ENCODE measurements at places on chromosomes 7 and 10.

GRCh38 chr7:35467456-35467978, 213.6 kb upstream of the TBX20 start:
- no peak for DNase-seq

GRCh38 chr10:100531761-100532160, 2.1 kb upstream of the NDUFB8 start:
- no peak for DNase-seq

GRCh38 chr7:44261240-44261639, 60.5 kb downstream of the YKT6 start:
- no peak for DNase-seq

- no peak for DNase-seq
These were observed 73.1 kb upstream of the RPA3 start for GRCh38 chr7:7791523-7791922.

DNA sequence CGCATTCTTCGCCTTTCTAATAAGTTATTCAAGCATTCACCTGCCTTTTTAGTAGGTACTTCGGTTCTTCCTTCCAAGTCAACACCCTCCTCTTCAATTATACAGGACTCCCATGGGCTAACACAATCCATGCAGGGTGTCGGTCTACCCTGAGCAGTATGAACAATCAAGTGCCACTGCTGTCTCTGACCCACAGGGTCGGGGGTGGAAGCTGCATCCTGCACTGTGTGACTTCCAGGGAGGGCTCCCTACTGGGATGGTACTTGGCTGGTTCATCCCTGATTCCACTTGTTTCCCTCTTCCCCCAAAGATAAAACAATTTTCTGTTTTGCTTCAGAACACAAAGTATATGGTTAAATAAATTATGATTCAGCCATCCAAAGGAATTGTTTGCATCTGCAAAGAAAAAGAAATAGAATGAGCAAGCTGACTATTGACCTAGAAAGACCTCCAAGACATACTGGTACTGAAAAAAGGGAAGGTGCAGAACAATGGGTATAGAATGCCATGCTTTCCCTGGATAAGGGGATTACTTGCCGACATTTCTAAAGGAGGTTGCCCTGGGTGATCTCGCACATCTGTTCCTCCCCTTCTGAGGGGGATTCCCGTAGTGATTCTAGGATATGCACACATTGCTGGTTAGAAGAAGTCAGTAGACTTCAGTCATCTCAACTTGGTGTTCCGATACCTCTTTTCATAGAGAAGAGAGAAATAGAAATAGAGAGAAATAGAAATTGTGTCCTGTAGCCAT, 89.1 kb upstream of the AGR3 start:
- no peak for DNase-seq

DNA sequence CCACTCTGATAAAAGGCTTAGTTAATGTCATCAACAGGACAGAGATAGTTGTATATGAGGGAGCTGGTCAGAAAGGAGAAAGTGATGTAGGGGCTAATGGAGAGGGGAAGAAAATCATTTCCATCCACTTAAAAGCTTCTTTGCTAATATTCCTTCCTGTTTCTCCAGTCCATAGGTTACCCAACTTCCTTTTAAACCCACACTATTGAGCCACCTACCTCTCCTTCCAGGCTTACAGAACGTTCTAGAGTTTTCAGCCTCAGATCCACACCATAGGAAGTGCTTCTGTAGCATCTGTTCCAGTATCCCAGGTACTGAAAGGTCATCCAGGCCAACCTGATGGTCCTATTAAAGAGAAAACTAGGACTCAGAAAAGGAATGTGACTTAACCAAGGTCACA, 28.2 kb downstream of the STRIP2 start:
- DNase-seq, result no peak

DNA sequence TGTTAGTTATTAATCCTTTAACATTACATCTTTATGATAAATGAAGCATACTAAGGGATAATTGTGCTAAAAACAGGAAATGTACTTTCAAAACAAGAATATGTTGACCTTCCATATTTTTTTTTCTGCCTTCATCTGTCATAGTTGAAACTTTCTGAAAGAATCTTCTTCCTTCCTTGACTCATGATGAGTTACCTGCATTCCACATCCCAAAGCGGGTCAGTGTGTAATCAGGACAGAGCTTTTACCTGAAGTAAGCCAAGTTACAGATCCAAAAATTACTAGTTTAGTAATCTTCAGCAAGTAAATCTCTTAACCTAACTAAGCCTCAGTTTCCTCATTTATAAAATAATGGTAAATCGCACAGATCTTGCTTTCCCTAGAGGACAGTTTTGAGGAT, 13.4 kb upstream of the ARL4A start:
- no peak for DNase-seq

GRCh38 chr10:103575416-103576075, 82.0 kb downstream of the NEURL1 start:
- no peak for DNase-seq

DNA sequence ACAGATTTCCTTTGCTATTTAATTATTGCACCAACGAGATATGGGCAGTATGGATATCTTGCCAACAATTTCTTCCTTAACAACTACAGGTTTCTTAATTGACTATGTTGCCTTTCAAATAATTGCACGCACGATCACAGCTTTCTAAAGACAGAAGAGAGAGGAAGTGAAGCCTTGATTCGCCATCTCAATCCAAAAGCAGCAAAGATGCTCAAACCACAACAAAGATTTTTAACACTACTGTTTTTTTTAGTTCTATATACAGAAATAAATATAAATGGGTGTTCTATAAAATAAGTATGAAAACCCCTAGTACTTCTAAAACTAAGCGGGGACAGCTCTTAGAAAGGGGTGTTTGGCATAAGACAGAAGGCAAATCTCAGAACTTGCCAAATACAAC, 251.3 kb downstream of the SFMBT2 start:
- DNase-seq, result no peak

GRCh38 chr7:148402159-148402558, 188.4 kb upstream of the C7orf33 start:
- no peak for DNase-seq

- no peak for DNase-seq
These were observed 27.8 kb downstream of the NMT2 start for GRCh38 chr10:15140698-15141097.

DNA sequence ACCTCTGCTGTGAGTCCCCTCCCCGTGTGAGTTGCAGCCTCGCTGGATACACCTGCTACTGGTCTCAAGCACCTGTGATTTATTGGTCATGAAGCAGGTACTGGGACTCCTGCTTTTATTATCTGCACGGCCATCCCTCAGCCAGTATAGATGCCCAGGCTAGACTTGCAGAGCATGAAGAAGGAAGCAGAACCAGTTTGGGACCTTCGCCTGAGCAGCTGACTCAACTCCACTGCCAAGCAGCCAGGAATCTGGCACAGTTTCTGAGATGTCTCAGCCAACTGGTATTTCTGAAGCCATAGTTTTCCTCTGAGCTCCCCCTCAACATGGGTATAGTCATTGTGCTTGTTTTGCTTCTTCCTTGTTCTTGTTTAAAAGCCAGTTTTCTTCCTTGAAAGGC, 28.0 kb upstream of the SLC39A12 start:
- DNase-seq, result no peak

DNA sequence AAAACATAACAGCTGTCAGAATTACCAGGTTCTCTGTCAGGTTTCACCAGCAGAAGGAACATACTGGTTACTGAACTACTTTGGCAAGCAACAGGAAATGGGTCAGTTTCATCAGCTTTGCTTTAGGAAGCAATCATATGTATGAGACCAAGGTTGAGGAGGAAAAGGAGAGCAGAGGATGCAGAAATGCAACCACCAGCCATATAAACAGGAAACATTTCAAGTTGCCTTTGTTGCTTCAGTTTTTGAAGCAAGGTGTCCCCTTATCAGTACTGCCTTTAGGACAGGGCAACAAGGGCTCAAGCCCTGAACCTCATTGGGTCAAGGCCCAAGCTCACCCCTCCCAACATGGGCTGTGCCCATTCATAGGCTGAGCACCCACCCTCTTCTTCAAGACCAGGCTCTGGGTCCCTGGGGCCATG, 10.2 kb downstream of the HIPK2 start:
- no peak for DNase-seq

DNA sequence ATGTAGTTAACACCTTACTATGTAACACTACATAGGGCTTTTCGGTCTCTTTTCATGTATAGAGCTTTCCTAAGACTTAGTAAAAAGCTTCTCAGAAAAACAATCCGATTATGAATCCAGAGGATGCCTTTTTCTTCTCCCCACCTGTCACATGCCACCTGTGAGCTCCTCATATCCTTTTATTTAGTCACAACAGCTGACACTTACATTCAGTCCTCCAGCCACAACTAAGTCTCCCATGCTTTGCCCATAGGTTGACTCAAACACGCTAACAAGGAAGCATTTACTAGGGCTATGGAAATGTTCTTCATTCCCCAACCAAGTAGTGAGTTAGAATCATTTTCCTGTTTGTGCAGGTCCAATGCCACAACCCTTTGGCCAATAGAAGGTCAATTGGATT, 7.9 kb downstream of the ENO4 start:
- DNase-seq, result no peak

DNA sequence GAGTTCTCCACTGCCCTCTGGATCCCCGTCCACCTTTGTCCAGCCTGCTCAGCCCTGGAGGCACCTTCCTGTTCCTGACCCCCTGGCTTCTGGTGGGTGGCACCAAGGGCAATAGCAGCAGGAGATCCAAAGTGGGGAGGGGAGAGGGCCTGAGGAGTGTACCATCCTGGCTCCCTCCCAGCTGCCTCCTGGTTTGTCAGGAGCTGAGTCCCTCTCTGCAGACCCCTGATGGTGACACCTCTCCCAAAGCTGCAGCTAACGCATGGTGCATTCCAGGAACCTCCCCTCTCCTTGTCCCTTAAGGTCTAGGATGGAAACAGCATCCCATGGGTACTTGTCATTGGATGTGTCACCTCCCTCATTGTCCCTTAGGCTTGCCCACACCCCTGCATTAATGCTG, 39.6 kb downstream of the VSTM4 start:
- DNase-seq, result no peak

GRCh38 chr10:1966712-1967376, 229.5 kb upstream of the ADARB2 start:
- DNase-seq, result no peak

DNA sequence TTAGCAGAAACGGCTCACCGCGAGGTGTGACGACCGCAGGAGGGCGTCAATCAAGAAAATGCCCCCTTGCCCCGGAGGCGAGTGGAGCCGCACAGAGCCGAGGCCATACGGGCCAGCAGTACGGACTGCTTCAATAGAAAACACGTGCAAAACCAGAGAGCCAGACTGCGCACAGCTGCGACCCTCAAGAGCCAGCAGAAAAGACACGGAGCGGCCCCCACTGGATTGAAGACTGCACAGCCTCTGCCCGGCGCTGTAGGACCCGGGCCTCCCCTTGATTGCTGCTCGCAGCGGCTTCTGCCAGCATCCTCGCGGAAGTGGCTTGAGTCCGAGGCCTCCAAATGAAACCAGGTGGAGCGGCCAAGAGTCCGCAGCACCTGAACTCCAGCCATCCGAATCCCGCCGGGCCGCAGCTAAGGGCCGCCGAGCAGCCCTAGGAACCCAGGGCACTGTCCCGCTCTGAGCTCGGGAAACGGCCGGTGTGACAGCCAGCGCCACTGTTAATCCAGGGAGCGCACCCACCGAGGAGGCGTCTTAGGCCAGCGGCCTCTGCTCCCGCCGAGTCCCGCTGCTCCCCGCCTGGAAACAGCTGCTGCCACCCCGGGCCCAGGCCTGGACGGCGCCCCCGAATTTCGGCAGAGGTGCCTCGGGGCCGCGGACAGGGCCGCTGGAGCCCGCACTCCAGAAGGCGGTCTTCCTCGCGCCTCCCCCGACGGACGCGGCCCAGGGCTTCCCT, 660 bp upstream of the HHEX start:
- DNase-seq, result peak; percentile 30

DNA sequence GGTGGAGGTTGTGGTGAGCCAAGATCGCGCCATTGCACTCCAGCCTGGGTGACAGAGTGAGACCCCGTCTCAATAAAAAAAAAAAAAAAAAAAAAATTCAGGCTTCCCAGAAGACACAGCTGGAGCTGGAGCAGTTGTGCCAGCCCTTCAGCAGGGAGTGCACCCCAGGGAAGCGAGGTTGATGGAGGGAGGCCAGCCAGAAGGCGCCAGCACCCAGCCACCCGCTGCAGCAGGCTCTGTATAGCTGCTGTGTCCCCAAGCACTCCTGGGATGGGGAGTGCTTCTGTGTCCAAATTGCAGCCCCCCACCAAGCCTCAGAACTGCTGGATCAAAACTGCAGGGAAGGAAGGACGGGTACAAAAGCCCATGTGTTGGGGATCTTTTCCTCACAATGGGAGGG, 47.8 kb downstream of the COBL start:
- no peak for DNase-seq

DNA sequence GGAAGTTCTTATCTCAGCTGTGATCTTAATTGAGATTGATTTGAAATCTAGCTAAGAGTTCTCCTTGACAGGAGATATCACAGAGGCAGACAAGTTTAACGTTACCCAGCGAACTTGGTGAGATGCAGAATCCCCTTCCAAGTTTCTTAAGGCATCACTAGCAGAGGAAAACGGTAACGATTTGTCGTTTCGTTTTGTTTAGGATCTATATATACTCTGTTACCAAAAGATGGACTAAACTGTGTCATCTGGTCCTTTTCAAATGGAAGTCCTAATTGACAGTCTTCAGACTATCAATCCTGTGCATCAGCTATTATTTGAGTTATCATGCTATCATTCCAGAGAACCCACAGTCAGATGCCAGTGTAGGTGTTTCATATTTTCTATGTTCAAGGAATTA, 316.7 kb upstream of the SORCS1 start:
- no peak for DNase-seq

GRCh38 chr10:105185161-105185560, 544.1 kb downstream of the SORCS3 start:
- no peak for DNase-seq

GRCh38 chr7:78037603-78038002, 239.0 kb downstream of the PHTF2 start:
- DNase-seq, result no peak

DNA sequence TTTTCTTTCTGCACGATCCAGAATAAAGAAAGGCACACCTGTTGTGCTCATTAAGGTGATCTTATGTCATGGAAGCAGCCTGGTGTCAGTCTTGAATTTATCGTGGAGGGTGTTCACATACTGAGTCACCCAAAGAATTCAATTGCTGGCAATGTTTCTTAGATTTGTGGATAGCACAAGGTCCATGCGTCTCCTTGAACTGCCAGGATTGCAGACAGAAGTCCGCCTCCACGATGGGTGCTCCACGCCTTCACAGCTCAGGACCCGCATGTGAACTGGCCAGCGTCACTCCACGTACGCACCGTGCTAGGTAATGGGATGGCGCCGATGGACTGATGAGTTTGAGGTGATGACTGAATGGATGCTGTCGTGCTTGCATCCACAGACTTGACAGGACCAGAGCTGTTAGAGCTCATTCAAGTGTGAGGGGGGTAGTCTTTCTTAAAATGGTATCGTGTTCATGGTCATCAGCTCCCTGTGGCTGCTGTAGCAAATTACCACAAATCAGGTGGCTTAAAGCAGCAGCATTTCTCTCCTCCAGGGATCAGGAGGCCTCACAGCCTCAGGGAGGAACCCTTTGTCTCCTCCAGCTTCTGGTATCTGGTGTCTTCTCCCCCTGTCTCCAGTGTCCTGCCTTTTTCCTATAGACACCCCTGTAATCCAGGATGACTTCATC, 65.4 kb upstream of the DNAJB6 start:
- DNase-seq, result peak; percentile 49

- peak; percentile 77 for DNase-seq
These were observed 967 bp downstream of the ADARB2 start for GRCh38 chr10:1736144-1736971.

- DNase-seq, result no peak
These were observed 6.9 kb downstream of the KLF6 start for GRCh38 chr10:3777981-3778691.

- DNase-seq, result no peak
These were observed 2.9 kb downstream of the COA1 start for GRCh38 chr7:43726466-43726865.

GRCh38 chr10:51651063-51651462, 48.3 kb downstream of the CSTF2T start:
- no peak for DNase-seq
